ENCODE measurements at places on chromosomes 3 and 15.

- DNase-seq = no peak
Measured at GRCh38 chr15:91291673-91292072, 191.6 kb downstream of the SV2B start.

GRCh38 chr3:158991146-158991705, 189.4 kb downstream of the MFSD1 start:
- DNase-seq = peak; percentile 71

GRCh38 chr15:98611808-98612207, 36.5 kb upstream of the IGF1R start:
- no peak for DNase-seq

- no peak for DNase-seq
Measured at GRCh38 chr3:82130046-82130445, 368.6 kb upstream of the GBE1 start.

- DNase-seq = no peak
Measured at GRCh38 chr15:87848012-87848411, 408.5 kb downstream of the NTRK3 start.

- DNase-seq = no peak
Measured at GRCh38 chr3:193016437-193016901, 98.8 kb upstream of the MB21D2 start.

GRCh38 chr3:66638717-66639116, 137.9 kb upstream of the LRIG1 start:
- DNase-seq = no peak

- peak; percentile 48 for DNase-seq
Measured at GRCh38 chr15:62469874-62470688, 305.0 kb upstream of the C2CD4B start.

DNA sequence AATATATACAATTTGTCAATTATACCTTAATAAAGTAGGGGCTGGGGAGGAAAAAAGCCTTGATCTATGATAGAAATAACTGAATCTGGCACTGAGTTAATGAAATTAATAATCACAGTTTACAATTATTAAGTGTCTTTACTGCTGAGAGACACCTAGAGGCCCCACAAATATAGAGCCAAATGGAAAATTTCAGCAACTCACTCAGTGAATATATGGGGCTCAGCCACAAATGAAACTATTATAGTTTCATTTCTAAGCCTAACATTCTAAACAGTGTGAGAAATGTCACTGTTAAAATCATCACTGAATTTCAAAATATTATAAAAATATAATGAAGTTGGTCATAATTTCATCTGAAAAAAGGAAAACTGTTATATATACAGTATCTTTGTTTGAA, 40.3 kb downstream of the GNB4 start:
- no peak for DNase-seq

DNA sequence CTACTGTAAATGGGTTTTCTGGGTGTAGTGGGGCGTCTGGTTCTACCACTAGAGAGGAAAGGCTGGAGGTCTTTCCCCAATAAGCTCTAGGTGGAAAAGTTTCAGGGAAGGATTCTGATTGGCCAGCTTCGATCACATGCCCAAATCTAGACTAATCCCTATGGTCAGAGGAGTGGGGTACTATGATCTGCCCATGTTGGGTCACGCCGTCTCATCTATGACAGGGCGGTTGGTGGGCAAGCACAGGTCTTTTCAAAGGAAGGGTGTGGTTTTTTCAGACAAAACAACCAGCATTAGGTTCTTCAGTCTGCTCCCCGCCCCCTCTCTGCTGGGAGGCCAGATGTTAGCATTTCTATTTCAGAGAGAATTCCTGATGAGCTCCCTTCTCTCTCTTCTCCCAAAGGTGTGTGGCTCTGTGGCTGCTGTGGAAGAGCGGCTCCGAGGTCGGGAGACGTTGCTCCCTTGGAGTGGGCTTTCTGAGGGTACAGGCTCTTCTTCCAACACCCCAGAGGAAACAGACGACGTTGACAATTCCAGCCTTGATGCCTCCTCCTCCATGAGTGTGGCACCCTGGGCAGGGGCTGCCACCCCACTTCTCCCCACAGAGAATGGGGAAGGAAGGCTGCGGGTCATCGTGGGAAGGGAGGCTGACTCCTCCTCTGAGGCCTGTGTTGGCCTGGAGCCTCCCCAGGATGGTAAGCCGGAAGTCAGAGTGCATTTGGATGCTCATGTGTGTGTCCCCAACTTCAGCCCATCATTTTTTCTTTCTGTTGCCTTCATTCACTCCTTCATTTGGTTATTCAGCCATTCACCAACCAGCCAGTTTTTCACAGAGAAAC, 9.7 kb upstream of the TATDN2 start:
- no peak for DNase-seq

DNA sequence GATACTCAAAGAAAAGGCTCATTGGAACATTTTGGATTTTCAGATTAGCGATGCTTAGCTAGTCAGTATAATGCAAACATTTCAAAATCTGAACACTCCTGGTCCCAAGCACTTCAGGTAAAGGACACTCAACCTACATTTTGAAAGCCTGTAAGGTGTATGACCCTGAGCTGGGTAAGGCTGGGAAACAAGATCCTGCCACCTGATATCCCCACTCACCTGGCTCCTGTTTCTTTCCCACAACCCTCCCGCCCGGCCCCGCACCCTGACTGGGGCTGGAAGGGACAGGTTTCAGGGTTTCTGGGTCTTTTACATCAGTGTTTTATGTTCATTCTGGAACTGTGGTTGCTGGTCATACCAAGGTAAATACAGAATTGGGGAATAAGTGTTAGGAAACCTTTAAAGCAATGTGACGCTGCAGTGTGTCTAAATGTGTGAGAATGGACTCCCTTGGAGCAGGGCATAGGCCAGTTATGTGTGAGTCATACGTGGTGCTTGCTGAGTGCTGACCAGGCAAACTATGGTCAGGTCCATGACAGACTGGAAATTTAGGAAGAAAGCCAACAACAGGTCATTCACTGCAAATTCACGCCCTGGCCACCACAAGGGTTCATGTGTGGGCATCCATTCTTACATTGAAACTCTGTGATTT, 22.9 kb downstream of the CTXND1 start:
- DNase-seq = no peak

DNA sequence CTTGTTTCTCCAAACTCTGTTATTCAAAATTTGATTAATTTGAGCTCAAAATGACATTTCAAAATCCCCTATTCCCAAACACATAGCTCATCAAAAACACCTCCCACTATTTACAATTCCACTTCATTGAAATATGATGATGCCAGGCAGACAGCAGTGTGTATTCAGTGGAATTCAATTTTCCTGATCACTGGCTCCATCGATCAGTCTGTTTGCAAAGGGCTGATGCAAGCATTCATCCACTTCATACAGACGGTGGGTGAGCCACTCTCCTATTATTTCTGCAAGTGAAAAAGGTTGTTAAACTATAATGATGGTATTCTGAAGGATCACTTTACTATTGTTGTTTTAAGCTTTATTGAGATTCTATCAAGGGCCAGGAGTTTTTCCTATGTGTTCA, 90.7 kb downstream of the RTP4 start:
- DNase-seq = no peak

- peak; percentile 28 for DNase-seq
Measured at GRCh38 chr15:68994149-68994548, 20.3 kb upstream of the NOX5 start.

DNA sequence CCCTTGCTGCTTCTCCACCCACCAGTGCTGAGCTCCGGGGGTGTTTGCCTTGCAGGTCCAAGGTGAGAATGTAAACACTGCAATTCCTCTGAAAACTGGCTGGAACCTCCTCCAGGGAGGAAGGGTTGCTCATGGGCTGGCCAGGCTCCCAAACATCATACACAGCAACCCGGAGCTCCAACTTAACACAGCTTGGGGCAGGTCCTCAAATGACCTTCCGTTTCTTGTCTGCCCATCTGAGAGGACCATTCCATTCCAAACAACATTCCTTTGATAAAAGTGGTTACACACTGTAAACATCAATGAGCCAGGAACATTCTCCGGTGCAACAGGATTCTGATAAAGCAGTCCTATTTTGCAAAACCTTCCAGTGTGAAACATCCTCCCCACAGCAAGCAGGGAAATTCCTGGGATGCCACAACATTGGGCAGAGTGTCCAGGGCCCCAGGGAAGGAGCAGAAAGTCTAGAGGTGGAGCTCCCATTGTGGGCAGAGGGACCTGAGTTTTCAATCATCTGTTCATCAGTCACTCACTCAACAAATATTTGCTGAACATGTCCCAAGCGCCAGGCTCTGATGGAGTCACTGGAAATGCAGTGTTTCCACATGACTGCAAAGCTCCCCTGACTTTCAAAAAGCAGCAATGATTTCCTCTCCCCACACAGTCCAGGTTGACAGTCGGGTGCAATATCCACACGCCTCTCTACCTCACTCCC, 7.3 kb upstream of the HEG1 start:
- DNase-seq = peak; percentile 88

GRCh38 chr3:197700095-197700494, 36.6 kb downstream of the RUBCN start:
- no peak for DNase-seq

- no peak for DNase-seq
Measured at GRCh38 chr3:59717679-59718205, 667.9 kb upstream of the CFAP20DC start.

DNA sequence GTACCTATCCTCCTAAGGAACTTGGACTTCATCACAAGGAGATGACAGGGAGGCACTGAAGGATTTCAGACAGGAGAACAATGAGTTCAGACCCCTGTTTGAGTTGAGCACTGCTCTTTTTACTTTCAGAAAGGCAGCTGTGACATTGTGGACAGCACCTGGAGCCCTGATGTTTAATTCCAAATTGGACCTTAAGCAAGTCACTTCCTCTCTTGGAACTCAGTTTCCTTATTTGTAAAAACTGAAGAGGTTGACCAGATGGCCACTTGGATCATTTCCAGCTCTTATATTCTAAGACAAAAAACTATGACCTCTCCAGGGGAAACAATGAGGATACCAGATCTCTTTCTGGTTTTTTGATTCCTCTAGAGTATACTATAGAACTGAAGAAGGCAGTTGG, 34.1 kb upstream of the SMAD3 start:
- DNase-seq = no peak

DNA sequence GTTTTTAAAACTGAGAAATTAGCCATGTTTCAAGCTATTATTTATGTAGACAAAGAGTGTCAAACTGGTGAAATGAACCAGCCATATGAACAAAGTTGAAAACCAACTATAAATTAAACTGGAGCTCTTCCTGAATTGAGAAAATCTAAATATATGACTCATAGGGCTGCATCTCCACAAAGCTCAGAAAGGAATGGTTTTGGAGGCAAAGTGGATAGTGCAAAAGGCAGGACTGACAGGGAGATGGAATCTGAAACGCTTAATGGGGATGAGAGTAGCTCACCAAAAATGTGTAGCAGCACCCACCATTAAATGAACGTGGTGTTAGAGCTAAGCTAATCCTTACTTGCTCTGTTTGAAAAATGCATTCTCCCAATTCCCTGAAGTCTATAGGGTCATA, 1066.0 kb downstream of the AGBL1 start:
- DNase-seq = no peak

DNA sequence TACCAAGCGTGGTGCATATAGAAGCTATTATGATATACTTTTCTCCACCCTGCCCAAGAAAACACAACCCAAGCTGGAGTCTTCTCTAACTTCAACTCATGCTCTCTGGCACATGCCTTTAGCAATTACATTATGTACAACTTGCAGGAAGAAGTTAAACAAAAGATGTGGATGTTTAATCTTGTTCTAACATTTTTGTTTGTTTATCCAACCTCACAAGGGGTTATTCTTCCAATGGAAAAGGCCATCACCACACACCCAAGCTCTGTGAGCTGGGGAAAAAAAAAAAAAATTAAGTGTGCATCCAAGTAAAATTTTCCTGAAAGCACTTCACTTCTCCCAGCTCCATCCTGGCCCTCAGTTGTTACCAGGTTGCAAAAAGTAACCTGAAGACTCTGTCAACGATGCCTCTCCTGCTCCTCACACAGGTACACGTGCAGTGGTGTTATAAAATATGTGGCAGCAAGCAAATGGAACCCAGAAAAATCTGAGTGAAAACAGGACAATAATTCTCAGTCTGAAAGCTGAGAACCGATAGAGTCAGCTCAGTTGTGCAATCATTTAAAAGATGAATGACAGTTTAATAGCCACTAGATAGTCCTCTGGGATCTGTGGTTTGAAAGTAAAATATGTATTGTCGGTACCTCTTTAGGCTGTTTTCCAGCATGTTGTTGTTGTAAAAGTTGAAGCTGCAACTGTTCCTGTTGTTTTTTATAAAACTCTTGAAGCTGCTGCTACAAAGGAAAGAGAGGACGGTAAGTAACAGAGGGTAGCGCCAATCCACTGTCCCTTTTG, 531.4 kb downstream of the FOXP1 start:
- no peak for DNase-seq

GRCh38 chr15:41941644-41942415, 30.5 kb downstream of the EHD4 start:
- DNase-seq = no peak

DNA sequence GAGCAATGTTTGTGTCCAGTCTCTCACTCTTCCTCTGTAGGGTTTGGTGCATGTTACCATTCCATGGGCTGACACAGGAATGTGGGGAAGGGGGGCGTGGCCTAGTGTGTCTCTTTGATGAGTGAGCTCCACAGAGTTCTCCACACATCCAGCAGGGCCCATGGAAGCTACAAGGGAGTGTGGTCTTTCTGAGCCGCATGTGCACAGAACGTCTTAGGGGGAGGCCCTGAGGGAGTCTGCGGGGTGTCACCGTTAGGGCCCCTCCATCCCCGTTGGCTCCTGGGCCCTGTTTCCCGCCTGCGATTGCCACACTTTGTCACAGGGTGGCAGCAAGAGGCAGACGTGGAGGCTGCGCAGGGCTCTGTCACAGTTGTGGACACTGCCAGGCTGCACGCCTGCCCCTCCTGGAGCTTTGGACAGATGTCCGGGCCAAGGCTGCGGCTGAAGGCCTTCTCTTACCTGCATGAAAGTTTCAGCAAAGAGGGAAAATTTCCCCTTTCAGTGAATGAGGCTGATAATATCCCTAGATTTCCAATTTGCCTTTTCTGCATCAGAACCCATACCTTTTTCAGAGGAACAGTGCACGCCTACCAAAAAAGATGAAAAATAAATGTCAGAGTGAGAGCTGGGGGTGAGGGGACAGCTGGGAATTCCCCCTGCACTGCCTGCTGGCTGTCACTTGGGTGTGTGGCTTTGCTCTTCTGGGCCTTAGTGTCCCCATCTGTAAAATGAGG, 24.3 kb downstream of the CACNA2D3 start:
- DNase-seq = no peak

Data from RWPE2 (cell line).